Activated CD4-positive, alpha-beta T cell treated with anti-CD3 and anti-CD28 coated beads, Interleukin-2, Interleukin-4, amounts not matched to agents 100 ng/mL and 50 ng/mL, durations not matched to agents 16 hours and 8 hours (primary cell): ENCODE measurements at places on chromosomes 3 and 15.

- DNase-seq: no peak
Measured at GRCh38 chr15:81575436-81576123, 201.6 kb upstream of the TMC3 start.

- DNase-seq: no peak
Measured at GRCh38 chr3:51692980-51693395, 13.9 kb upstream of the GRM2 start.

- DNase-seq: no peak
Measured at GRCh38 chr15:81091889-81092558, 42.0 kb upstream of the CFAP161 start.

- peak; percentile 8 for DNase-seq
Measured at GRCh38 chr3:47047673-47048072, 68.2 kb downstream of the NBEAL2 start.
